CD4-positive, alpha-beta memory T cell (primary cell): ENCODE measurements at places on chromosomes 6 and 20.

DNA sequence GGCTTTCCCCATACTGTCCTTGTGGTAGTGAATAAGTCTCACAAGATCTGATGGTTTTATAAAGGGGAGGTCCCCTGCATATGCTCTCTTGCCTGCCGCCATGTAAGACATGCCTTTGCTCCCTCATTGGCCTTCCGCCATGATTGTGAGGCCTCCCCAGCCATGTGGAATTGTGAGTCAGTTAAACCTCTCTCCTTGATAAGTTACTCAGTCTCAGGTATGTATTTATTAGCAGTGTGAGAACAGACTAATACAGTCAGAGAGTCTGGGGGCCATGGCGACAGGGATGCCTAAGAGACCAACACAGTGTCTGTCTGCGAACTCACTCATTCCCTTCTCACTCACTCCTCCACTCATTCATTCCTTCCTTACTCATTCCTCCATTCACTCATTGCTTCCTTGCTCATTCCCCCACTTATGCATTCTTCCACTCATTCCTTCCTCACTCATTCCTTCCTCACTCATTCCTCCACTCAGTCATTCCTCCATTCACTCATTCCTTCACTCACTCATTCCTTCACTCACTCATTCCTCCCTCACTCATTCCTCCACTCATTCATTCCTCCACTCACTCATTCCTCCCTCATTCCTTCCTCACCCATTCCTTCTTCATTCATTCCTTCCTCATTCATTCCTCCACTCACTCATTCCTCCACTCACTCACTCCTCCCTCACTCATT, 137.5 kb upstream of the AGPAT4 start:
- no peak for DNase-seq

GRCh38 chr20:43899274-43900120, 15.2 kb upstream of the TOX2 start:
- DNase-seq, result no peak

DNA sequence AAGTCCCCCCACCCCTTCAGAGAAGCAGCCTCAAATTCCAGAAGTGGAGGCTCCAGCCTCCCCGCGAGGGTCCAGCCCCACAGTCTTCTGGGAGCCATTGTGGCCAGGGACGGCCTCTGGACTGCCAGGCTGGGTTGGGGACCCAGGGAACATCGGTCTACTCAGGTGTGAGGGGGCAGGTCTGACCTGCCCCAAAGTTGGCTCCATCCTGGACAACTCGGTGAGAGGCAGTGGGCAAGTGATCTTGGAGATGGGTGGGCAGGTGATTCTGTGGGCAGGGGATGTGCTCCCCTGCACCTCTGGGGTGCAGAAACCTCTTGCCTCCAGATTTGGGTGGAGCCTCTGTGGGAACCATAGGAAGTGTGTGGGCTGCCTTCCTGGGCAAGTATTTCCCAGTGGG, 12.2 kb upstream of the SLC22A7 start:
- no peak for DNase-seq

GRCh38 chr6:74366634-74367033, 670.6 kb downstream of the CD109 start:
- no peak for DNase-seq

DNA sequence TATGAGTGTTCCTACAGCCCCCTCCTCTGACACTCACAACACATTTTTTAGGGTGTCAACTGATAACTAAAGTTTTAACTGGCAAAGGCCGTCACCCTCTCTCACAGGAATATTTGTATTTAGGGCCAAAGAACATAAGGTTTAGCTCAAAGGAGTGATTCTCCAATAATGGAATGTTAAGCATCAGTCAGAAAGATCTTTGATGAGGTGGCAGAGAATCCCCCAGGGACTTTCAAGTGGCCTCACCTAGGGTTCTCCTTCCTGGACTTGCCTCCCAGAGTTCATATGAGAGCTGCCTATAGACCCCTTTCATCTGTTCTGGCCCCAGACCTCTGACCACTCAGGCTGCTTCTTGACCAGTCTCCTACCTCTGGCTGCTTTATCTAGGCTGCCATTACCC, 7.4 kb upstream of the SCUBE3 start:
- DNase-seq, result no peak

DNA sequence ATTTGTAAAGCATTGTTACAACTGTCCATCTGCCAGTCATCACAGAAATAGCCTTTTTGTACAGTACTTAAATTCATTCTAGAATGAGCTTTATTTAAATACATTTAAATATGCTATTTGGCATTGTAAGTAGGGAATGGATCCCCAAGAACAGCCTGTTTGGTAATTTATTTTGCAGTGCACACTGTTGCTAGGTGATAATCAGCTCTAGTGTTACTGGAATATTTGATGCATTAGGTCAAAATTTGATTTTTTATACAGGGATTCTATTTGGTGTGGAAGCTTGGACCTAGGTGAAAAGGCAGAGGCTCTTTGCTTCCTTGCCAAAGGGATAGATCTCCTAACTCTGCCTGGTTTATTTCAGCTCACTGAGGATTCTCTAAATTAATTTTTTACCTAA, 593.7 kb downstream of the EPM2A start:
- no peak for DNase-seq

DNA sequence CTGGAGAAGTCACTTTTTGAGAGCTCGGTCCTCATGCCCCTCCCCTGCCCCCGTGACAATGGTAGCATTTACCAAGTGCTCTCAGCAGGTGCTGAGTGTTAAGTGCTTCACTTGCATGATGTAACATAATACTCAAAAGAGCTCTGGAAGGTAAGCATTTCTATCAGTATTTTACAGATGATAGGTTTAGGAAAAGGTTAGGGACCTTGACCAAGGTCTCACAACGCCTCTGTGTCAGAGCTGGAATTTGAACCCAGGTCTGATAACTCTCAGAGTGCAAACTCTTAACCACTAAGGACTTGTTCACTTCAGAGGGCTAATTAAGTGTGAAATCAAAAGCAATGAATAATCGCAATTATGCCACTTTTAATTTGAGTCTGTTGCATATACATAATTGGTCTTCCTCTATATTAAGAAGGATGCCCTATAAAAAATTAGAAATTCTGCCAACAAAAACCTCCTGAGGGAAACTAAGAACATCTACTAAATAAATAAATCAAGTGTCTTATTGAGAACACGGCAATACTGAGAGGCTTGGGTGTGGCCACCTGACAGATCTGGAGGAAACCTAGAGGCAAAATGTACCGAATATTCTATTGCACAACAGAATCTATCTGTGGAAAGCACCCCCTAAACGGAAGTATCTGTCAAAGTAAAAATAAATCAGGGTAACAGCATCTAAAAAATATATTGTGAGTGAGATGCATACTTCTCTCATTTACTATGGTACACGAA, 109.8 kb downstream of the BACH2 start:
- peak; percentile 49 for DNase-seq

DNA sequence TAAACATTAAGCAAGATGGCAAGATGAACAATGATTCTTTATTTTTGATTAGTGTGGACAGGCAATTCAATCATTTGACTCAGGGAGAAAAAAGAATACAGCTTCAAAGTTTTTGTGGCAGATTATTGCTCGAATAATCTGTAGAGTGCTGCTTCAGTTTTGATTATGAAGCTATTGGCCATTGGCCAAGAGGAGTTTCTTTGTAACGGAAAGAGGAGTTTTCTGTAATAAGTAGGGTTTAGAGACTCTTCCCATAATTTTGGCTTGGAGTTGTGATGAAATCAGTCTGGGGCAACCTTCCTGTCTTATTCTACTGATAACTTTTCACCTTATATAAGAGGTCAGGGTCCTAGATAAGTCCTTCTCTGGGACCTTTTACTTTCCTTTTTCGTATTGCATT, 256.7 kb upstream of the RAB32 start:
- no peak for DNase-seq

GRCh38 chr20:20782755-20783154, 70.3 kb upstream of the RALGAPA2 start:
- no peak for DNase-seq

DNA sequence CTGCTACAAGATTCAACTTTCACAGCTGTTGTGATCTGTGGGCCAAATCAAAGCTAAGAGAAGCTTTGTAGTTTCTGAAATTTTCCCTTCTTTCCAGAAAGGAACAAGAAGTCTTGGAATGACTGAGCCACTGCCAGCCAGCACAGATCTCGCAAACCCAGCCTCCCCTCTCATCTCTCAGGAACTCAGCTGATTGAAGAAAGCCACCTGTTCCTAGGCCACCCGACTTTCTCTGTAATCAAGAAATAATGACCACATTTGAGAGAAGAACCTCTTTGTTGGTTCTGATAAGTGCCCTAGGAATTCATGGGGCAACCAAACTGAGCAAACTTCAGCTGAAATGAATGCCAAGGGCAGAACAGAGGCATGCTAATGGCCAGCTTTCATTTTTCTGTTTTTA, 61.7 kb downstream of the HDGFL1 start:
- no peak for DNase-seq

DNA sequence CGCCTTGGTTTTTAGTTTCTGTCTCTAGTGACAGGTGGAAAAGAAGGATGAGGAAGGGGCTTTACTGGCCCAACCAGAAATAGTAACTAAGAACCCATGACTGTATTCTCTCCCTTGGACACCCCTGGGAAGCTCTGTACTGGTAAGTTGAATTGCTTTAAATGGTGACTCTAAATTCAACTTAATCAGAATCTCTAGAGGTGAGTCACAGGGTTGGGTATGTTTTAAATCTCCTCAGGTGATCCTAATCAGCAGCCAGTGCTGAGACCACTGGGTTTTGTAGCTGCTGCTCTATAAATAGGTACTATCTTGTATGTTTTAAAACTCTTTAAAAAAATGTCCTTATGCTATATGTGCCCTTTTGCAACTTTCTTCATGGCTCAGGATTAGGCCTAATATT, 314.0 kb upstream of the ECI2 start:
- DNase-seq, result no peak
